Type B pancreatic cell (in vitro differentiated cells): ENCODE measurements at places on chromosomes 12 and 14.

- no peak for DNase-seq
Observed at GRCh38 chr12:92208613-92209121, 63.0 kb upstream of the BTG1 start.

DNA sequence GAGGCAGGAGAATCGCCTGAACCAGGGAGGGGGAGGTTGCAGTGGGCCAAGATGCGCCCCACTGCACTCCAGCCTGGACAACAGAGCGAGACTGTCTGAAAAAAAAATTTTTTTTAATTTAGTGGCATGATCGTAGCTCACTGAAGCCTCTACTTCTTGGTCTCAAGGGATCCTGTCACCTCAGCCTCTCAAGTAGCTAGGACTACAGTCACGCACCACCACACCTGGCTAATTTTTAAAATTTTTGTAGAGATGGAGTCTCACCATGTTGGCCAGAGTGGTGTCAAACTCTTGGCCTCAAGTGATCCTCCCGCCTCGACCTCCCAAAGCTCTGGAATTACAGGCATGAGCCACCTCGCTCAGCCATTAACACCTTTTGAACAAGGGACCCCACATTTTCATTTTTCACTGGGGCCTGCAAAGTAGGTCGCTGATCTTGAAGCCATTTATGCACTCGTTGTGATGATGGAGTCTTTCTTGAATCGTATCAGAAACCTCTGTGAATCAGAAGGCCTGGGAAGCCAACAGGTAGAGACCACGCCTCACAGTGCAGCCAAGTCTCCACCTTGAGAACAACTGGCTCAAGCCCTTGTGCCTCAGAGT lies 5.9 kb downstream of the HCAR1 start:
- DNase-seq, result no peak

DNA sequence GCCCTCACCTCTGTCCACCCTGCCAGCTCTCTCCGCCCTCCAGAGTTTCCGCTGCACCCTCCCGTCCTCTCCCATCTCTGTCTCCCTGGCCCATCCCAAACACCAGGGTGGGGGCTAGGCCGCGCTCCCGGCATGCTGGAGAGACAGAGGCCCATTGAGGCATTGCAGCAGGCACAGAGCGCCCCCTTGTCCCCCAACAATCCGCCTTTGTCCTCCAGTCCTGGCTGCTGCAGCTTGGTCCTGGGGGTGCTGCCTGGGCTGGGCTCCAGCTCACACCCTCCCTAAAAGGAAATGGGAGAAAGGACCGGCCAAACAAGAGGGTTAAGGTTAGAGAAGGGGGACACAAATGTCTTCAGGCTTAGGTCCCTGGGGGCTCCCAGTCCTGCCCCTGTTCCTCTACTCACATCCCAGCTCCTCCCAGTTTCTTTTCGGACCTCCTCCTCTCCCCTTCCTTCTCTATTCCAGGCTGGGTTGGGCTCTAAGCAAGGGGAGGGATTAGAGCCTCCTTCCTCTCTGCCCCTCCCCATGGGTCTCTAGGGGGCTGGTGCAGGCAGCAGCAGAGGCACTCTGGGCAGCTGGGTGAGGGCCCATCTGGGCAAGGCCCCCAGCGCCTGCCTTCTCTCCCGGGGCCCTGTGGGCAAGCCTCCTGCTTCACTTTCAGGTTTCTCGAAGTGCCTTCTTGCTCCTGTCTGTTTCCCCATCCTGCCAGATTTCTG lies at the start of gene CMTM5:
Gene CMTM5, plus strand, starts transcription at position 565 of the 716 bp plus-strand sequence. CDS start 206 bp downstream, outside the sequence.
- no peak for DNase-seq

- no peak for DNase-seq
Observed at GRCh38 chr14:93764211-93764659, 24.1 kb downstream of the PRIMA1 start.

DNA sequence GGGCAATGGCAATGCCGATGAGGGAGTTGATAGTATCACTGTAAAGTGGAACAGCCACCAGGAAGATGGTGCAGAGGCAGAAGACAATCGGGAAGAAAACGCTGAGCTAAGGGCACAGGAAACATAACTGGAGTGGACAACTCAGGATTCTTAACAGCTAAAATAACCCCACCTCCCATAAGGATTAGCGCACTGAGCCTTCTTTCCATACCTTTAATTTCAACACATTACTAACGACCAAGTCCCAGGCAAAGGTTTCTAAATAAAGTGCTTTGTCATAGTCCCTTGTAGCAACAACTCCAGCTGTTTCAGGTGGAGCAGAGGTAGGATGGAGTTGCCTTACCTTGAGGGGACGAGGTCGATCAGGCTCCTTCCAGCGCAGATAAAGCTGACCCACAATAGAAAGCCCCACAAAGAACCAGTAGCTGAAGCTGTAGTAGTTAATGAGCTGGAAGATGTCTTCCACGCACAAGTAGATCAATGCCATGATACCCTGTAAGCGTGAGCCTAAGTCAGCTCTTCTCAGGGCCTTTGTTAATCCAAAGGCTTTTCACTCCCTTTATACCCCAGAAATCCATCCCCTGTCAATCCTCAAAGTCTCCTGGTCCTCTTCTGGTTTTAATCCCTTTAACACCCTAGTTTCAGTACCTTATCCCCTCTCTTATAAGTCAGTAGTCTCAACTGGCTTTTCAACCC lies 7.7 kb downstream of the OXA1L start:
- DNase-seq, result no peak

DNA sequence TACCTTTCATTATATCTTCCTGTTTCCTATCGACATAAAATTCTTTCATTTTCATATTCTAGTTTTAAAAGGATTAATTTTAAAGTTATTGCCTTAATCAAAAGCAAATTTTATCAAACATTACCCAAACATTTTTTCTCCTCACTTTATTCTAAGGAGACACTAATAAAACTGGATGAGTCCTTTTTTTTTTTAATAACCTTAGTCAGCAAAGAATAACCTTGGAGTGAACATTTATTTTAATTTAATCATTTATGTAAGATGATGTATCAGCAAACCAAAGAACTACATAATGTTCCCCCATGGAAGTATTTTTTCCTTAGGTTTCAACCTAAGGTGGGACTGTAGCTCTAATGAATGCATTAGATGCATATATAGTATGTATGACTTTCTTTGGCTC lies 83.9 kb downstream of the RAD52 start:
- no peak for DNase-seq

DNA sequence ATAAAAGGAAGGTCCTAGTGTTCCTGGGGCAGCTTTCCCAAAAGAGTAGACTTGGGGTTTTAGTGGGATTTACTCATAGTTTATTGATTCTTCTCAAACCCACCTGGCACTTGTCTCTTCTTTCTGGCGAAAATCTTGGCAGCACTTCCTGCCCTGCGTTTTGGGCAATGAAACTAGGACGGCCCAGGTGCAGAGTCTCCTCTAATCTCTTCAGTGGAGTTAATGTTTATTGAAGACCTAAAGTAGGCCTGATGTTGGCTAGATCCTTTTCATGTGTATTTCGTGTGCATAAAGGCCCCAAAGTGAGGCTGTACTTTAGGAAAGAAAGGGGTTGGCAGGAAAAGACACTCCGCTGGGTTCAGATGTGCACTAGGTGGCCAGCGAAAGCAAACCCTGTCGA lies 5.1 kb downstream of the WNT5B start:
- no peak for DNase-seq

DNA sequence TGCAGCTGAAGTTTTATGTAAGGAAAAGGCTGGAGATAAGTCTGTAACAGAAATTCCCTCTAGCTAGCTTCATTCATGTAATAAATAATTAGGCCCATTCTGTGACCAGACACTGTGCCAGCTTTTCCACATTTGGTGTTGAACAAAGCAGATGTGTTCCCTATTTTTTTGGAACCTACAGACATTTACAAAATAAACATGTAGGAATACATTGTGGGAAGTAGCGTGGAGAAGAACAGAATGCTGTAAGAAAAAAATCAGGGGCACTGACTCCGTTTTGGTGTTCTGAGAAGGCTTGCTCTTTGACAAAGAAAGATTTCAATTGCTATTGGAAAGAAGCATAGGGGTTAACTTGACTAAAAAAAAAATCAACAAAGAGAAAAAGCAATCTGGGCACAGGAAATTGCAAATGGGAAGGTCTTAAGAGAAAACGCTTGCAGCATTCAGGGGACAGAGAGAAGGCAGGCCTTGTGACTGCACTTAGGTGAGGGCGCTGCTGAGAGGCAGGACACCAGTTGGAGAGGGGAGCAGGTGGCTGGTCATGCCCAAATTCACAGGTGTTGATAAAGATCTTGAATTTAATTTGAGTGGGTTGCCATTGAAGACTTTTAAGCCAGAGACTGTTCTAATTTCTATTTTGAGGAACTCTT lies 4.0 kb downstream of the FAR2 start:
- no peak for DNase-seq

DNA sequence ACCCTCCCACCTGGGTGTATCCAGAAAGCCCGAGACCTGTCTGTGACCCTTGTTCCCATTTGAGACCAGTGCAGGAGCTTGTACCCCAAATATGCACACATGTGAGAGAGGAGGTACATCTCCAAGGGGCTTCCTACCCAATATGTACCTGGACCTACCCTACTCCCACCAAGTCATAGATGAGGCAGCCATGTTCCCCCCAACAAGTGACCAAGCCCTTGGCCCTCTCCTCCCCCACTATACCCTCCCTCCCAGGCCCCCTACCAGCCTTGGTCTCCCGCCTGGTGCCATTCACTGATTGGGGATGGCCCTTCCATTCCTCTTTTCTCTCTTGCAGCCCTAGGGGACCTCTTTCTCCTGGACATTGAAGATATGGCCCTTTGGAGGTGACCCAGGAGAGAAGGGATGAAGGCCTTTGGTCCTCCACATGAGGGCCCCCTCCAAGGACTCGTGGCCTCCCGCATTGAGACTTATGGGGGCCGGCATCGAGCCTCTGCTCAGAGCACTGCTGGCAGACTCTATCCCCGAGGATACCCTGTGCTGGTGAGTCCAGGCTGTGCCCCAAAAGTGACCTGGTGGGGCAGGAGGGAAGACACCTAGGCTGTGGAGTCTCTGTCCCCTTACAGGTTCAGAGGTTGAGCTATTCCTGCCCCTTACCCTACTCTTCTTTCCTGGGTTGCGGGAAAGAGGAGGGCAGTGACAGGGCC lies 1.5 kb downstream of the PLEKHG6 start:
- no peak for DNase-seq

- no peak for DNase-seq
Observed at GRCh38 chr14:30553311-30553989, 5.5 kb upstream of the G2E3 start.

DNA sequence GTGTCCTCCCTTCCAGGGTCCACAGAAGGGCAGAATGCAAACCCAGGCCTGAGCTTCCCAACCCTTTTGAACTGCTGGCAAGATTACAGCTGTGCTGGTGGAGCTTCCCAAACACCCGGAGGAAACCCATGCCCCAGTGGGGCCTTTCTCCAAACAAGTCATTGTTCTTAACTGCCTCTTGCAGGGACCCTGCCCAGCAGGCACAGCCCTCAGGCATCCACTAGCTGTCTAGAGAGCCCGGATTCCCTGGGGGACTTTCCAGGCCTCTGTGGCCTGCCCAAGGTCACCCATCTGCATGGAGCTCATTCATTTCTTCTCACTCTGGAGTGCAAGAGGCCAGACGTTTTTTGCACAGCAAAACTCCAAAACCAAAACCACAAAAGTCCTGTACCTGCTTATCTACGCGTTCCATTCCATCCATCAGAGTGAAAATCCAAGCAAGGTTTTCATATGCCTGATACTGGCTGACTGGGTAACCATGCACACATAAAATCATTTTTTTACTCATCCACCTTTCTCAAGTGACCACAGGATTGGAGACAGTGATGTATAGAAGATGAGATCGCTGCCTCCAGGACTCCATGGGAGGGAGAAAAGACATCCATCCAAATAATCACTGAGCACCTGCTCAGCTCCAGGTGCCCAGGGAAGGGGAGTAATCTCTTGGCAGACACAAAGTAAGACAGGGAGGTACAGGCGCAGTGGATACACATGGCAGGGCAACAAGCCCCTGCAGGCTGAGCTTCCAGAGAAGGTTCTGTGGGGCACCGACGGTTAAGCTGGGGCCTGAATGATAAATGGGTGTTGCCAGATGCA lies 17.2 kb upstream of the BDKRB2 start:
- no peak for DNase-seq

GRCh38 chr14:73365727-73366126 lies 92.6 kb downstream of the NUMB start:
- DNase-seq, result no peak

DNA sequence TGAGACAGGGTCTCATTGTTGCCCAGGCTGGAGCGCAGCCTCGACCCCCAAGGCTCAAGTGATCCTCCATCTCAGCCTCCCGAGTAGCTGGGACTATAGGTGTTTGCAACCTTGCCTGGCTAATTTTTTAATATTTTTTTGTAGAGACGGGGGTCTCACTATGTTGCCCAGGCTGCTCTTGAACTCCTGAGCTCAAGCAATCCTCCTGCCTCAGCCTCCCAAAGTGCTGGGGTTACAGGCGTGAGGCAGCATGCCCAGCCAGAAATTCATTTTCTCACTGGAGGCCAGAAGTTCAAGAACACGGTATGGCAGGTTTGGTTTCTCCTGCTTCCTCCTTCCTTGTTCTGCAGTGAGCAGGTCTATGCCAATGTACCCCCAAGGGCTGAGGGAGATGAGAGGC lies 3.7 kb downstream of the RNASE1 start:
- DNase-seq, result no peak

DNA sequence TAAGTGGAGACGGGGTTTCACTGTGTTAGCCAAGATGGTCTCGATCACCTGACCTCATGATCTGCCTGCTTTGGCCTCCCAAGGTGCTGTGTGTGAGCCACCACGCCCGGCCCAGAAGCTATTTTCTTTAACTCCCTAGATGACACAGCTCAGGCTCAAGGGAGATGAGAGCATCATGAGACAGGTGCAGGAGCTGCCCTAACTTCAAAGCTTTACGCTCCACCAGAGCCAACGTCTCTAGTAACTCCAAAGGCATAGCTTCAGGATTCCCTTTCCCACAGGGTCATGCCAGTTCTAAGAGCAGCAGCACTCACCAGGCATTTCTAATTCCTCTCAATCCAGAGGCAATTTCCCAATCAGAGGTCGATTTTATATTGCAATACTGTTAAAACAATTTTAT lies 21.0 kb downstream of the NDUFA12 start:
- DNase-seq, result no peak

GRCh38 chr12:76341436-76342030 lies 6.7 kb downstream of the BBS10 start:
- no peak for DNase-seq

DNA sequence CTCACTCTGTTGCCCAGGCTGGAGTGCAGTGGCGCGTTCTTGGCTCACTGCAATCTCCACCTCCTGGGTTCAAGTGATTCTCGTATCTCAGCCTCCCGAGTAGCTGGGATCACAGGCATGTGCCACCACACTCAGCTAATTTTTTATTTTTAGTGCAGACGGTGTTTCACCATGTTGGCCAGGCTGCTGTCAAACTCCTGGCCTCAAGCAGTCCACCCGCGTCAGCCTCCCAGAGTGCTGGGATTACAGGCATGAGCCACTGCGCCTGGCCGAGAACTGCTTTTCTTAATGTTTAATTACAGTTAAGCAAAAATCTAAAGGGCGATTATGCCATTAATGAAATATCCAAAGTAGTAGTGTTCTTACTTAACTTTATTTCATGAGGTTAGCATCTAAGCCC lies 13.6 kb downstream of the YARS2 start:
- DNase-seq, result no peak
